Psoas muscle (tissue), 8 donors: ENCODE measurements at places on chromosomes 6 and 20. TPM values are rescaled to one million over a fixed set of nuclear protein-coding genes. Genes with fewer than 3 reads are reported as not detected.

GRCh38 chr6:14053811-14054210 lies 63.8 kb upstream of the CD83 start:
- no peaks in the 10 kb centered on the region for H3K36me3 ChIP-seq
- DNase-seq = no peak
- no peak overlapping the region for H3K27ac ChIP-seq
- no peak overlapping the region for H3K4me3 ChIP-seq
- no peaks in the 10 kb centered on the region for H3K27me3 ChIP-seq
- H3K4me1 ChIP-seq = no peaks in the 10 kb centered on the region

DNA sequence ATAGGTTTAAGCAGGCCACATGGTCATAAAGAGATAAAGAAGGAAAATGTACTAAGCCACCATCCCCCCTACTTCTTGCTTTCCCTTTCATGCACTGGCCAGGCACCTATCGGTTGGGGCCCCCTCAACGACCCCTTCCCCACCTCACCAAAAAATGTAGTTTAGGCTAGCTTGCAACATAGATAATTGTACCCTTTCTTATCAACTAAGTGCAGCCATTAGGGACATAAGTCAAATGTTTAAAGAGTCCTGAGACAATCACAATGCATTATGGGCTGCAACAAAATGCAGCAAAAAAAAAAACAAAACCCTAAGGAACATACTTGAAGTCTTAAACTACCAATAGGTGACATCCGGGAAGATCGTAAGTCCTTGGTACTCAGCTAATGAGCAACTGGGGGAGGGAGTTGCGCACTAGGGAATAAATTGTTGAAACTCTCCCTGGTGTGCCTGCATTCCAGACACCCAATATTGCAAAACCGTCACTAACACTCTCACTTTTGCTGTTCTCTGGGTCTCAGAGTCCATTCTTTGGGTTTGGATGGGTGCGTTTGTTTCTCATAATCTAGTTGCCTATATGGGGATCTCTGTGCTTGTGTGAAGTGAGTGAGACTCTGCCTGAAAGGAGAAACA lies 12.4 kb upstream of the HLA-G start:
- H3K4me1 ChIP-seq = no peaks in the 10 kb centered on the region
- no peak for DNase-seq
- no peak overlapping the region for H3K4me3 ChIP-seq
- no peak overlapping the region for H3K27ac ChIP-seq
- no peaks in the 10 kb centered on the region for H3K36me3 ChIP-seq
- peaks cover 4% of the 10 kb centered on the region for H3K27me3 ChIP-seq

- no peaks in the 10 kb centered on the region for H3K4me1 ChIP-seq
- H3K27ac ChIP-seq = no peak overlapping the region
- no peaks in the 10 kb centered on the region for H3K36me3 ChIP-seq
- no peak for DNase-seq
- no peak overlapping the region for H3K4me3 ChIP-seq
- H3K27me3 ChIP-seq = no peaks in the 10 kb centered on the region
These were observed 199.5 kb upstream of the ASCC3 start for GRCh38 chr6:101080597-101080996.

DNA sequence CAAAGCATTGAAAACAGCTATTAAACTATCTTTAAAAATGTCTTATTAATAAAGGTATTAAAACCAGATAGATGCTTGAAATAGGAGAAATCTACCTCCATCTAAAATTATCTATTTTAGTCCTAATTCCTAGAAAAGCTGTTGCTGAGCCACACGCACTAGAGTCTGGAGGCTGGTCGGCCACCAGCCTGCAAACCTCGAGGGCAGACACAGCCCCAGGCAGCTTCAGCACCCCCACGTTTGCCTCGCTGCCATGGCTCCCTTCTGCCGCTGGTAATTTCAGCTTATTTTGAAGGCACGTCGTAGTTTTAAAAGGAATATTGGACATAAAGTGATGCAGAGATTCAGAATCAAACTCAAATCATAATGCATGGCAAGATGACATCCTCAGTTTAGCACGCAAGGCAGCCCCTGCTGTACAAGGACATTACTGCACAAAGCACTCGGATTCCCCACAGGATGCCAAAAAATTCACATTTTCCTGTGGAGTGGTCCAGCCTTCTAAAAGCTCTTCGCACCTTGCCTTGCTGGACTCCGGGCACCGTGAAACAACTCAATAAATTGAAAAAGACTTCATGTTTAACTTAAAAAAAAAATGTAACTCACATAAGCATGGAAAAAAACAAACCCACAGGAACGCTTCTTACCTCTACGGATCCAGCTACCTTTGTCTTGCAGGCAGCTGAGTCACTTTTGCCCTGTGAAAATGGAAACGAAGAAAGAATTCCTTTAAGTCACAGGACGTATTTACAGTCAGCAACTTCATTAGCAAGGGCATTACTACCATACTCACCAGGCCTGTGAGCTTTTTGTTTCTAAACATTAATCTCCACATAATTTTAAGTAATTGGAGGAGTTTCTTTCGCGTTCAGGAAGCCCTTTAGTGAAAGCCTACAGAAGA lies 143.4 kb upstream of the RPS6KA2 start:
- H3K4me1 ChIP-seq = no peaks in the 10 kb centered on the region
- H3K36me3 ChIP-seq = no peaks in the 10 kb centered on the region
- H3K27me3 ChIP-seq = peaks cover 1% of the 10 kb centered on the region
- H3K4me3 ChIP-seq = no peak overlapping the region

GRCh38 chr6:36984581-36985416 lies 1.2 kb downstream of the MTCH1 start:
- H3K4me1 ChIP-seq = peaks cover 47% of the 10 kb centered on the region
- peak overlapping the region; percentile 50 for H3K27ac ChIP-seq
- peak; percentile 57 for DNase-seq
- peak overlapping the region; percentile 98 for H3K4me3 ChIP-seq

DNA sequence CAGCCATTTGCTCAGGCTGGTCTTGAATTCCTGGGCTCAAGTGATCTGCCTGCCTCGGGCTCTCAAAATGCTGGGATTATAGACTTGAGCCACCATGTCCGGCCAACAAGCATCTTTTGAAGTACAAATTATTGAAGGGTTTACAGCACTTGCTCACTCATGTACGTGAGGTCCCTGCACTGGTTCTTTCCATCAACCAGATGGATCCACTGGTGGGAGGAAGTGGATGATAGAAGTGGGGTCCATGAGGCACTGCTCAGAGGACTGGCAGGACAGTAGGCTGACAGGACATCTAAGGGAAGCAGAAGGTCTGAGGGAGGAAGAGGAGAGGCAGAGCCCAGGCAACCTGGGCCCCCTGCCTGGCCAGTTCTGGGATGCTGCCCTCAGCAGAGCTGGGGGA lies 109.2 kb upstream of the NXT1 start:
- DNase-seq = no peak
- no peak overlapping the region for H3K4me3 ChIP-seq
- no peaks in the 10 kb centered on the region for H3K36me3 ChIP-seq
- no peak overlapping the region for H3K27ac ChIP-seq

DNA sequence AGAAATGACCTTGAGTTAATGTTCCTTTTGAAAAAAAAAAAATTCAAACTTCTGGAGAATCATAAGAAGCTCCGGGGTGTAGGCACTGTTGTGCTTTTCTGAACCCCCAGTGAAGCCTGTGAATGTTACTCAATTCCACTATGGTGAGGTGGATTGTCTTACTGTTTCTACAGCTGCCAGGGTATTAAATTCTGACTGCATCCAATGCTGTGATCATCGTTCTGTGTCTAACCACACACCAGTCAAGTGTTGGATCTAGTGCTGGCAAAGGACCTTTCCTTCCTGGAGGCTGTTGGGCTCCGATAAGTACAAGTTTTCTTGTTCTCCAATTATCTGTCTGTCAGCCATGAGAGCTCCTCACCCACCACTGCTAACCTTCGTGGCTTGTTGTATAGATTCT lies 162.0 kb upstream of the EPHA7 start:
- no peaks in the 10 kb centered on the region for H3K4me1 ChIP-seq
- H3K27me3 ChIP-seq = no peaks in the 10 kb centered on the region
- H3K4me3 ChIP-seq = no peak overlapping the region
- no peak overlapping the region for H3K27ac ChIP-seq

- no peaks in the 10 kb centered on the region for H3K27me3 ChIP-seq
- H3K36me3 ChIP-seq = no peaks in the 10 kb centered on the region
- no peak for DNase-seq
- H3K27ac ChIP-seq = no peak overlapping the region
- peaks cover 16% of the 10 kb centered on the region for H3K4me1 ChIP-seq
- H3K4me3 ChIP-seq = no peak overlapping the region
These were observed 2.2 kb upstream of the RAB22A start for GRCh38 chr20:58307270-58307669.

DNA sequence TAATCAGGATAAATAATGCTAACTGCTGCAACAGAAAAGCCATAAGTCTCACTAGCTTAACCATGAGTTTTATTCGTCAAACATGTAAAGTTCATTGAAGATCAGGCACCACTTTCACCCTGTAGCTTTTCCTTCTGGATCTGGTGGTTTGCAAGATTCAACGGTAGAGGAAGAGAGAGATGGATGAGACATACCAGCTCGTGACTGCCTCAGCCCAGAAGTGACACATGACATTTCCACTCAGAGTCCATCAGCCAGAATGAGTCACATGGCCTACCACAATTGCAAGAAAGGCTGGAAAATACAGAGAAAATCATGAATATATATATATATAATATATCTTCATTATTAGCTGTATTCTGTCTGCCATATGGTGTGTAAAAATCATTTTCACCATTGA lies 29.0 kb downstream of the SPTLC3 start:
- no peaks in the 10 kb centered on the region for H3K27me3 ChIP-seq
- DNase-seq = no peak
- H3K4me1 ChIP-seq = no peaks in the 10 kb centered on the region

Gene ZNF831
- total RNA-seq = 0.02 TPM

DNA sequence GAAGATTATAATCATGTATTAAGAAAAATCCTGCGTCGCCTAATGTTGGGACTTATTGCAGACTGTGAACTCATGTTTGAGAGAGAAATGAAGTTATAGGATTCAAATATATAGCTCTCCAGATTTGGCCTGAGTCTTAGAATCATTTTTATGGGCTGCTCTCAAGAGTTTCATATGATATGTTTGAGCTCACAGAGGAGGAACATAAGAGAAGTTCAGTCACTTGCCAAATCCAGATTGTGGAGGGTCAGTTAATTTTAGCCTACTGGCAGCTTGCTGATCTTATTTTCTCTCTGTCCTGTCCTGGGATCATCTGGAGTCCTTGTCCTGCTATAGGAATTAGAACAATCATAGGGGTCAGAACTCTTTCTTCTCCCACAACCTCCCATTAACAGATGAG lies 186.1 kb upstream of the SUPT3H start:
- H3K4me1 ChIP-seq = peaks cover 17% of the 10 kb centered on the region
- H3K27me3 ChIP-seq = no peaks in the 10 kb centered on the region
- DNase-seq = no peak
- H3K27ac ChIP-seq = peak overlapping the region; percentile 46

DNA sequence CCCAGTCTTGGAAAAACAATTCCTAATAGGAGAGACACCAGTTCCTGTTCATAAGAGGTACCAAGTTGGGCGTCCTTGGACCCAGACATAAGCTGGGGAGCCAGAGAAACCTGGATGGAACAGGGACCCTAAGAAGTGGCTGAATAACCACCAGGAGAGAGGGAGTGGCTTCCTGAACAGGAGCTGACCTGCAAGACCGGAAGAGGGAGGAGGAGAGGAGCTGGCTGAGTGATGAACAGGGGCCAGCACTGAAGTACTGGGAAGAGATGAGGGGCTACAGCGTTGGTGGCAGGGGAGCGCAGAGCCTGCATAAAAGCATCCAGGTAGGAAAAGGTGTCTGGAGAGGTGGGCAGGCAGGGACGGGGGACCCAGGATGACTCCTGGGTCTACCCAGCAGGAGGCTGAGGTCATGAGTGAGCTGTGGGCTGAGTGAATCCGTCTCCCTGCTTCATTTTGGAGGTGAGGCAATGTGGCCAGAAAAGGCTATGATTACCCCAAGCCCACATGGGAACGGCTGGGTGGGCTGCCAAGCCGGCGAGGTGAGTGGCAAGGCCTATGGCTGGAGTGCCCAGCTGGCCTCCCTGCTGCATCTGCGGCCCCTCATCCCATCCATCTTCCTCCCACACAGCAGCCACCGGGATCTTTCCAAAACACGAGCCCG lies 34.4 kb upstream of the ZFAND3 start:
- no peak overlapping the region for H3K27ac ChIP-seq
- no peak for DNase-seq
- no peaks in the 10 kb centered on the region for H3K36me3 ChIP-seq
- no peaks in the 10 kb centered on the region for H3K27me3 ChIP-seq
- no peak overlapping the region for H3K4me3 ChIP-seq

Gene ABHD16B
- total RNA-seq = not detected

Gene SPATS1
- not detected for total RNA-seq

Gene BRPF3
- 22.7 TPM for total RNA-seq

DNA sequence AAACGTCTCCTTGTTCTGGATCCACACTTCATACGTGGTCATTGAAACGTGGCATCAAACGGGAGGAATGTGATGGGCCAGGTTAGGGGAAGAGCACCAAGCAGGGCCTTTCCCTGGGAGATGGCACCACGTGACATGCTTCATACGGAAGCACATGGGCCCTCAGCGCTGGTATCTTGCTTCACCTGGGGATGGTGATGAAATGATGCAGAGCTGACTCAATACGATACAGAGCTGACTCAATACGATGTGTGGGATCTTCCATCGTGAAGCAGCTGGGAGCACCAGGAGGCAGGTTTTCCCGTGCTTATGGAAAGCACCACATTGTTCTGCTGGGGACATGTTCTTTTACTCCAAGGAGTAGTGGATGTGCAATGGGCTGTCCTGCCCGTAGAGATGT lies 22.5 kb upstream of the TAGAP start:
- no peaks in the 10 kb centered on the region for H3K4me1 ChIP-seq
- H3K36me3 ChIP-seq = no peaks in the 10 kb centered on the region

Gene DUSP15
- total RNA-seq = not detected

GRCh38 chr6:69816026-69816425 lies 19.2 kb upstream of the LMBRD1 start:
- no peaks in the 10 kb centered on the region for H3K36me3 ChIP-seq
- no peak overlapping the region for H3K4me3 ChIP-seq
- no peaks in the 10 kb centered on the region for H3K27me3 ChIP-seq
- no peak for DNase-seq
- no peaks in the 10 kb centered on the region for H3K4me1 ChIP-seq

DNA sequence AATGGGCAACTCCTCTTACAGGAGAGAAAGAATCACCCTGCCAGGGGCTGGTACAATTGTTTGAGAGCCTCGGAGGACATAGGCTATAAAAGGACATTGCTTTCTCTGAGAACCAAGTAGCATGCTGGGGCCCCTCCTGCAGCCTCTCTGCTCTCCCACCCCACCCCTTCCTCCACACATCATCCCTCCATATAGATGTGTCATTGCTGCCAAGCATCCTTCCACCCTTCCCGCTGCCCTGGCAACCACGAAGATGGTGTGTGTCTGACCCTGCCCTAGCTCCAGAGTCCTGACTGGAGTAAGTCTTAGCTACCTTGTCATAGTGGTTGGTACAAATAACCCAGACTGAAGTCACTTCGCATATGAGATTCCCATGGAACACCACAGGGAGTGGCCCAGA lies 129.7 kb downstream of the SNX5 start:
- no peak overlapping the region for H3K4me3 ChIP-seq
- H3K4me1 ChIP-seq = peaks cover 12% of the 10 kb centered on the region
- no peak overlapping the region for H3K27ac ChIP-seq
- H3K27me3 ChIP-seq = peaks cover 2% of the 10 kb centered on the region

- H3K27me3 ChIP-seq = no peaks in the 10 kb centered on the region
- H3K4me3 ChIP-seq = no peak overlapping the region
- H3K27ac ChIP-seq = no peak overlapping the region
- DNase-seq = no peak
- no peaks in the 10 kb centered on the region for H3K4me1 ChIP-seq
- no peaks in the 10 kb centered on the region for H3K36me3 ChIP-seq
These were observed 61.1 kb downstream of the LRFN2 start for GRCh38 chr6:40526036-40526435.

Gene BPIFB1
- total RNA-seq = not detected
